ENCODE measurements at places on chromosomes 16 and 17. TPM values are rescaled to one million over a fixed set of nuclear protein-coding genes. Genes with fewer than 3 reads are reported as not detected.

DNA sequence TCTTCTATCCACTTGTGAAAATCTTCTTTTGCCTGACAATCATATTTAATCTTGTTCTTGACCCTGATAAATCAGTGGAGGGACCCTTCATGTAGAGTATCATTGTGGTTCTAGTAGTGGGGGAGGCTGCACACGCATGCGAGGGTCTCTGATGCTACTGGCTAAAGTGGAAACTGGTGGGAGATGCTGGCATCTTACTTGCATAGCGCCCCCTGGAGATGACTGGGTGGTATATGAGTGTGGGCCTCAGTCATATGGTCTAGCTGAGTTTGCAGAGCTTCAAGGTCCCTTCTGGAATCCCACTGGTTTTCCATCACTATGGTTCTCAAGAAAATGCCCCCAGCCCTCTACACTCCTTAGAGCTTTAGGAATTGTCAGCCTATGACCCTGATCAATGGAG lies 236.4 kb upstream of the AXIN2 start:
- DNase-seq, result no peak
- no peaks in the 10 kb centered on the region for H3K36me3 ChIP-seq
- H3K4me1 ChIP-seq, result no peaks in the 10 kb centered on the region

GRCh38 chr16:26701243-26701886 lies 365.4 kb upstream of the C16orf82 start:
- H3K27ac ChIP-seq, result no peak overlapping the region
- no peaks in the 10 kb centered on the region for H3K4me1 ChIP-seq
- H3K27me3 ChIP-seq, result no peaks in the 10 kb centered on the region

DNA sequence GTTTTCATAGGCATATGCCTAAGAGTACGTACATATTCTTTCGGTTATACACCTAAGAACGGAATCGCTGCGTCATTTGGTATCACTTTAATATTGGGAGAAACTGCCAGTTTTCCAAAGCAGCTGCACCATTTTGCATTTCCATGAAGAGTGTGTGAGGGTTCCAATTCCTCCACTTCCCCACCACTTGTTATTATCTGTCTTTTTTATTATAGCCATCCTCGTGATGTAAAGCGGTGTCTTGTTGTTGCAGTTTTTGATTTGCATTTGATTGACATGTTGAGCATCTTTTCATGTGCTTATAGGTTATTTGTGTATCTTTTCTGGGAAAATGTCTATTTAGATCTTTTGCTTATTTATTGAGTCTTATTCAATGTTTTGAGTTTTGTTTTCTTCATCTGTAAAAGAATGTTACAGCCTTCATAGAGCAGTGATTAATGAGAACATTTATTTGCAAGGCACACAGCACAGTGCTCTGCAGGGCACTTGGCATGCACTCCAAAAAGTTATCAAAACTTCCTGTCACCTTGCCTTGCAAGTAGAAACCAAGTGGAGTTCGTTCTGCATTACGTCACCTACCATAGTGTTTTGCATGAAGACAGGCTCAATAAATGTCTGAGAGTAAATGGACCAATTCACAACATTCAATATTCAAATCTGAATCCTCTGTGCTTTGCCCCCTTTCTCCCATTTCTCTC lies 26.6 kb upstream of the ST6GALNAC1 start:
- no peak overlapping the region for H3K4me3 ChIP-seq
- peaks cover 8% of the 10 kb centered on the region for H3K4me1 ChIP-seq
- no peak overlapping the region for H3K27ac ChIP-seq
- H3K27me3 ChIP-seq, result peaks cover 3% of the 10 kb centered on the region
- DNase-seq, result no peak

The HOXB13 gene
- not detected for total RNA-seq

DNA sequence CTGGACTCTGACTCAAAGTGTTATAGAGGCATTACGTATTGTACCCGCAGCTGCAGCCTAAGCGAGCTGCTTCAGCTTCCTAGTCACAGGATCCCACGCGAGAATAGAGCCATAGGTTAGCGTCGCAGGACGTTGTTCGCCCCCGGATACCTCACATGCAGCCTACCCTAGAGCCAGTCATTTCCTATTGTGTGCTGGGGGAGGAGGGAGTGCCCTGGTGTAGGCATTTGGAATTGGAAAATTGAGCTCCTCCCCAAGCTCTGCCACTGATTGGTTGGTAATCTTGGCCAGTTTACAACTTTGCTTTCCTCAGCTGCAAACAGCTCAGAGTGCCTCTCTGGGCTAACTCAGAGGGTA lies 530 bp downstream of the NAA60 start:
- no peak for DNase-seq
- peaks cover 5% of the 10 kb centered on the region for H3K36me3 ChIP-seq
- H3K4me1 ChIP-seq, result no peaks in the 10 kb centered on the region

Measured in ascending aorta (tissue), 2 donors.